GM23248 (cell line): ENCODE measurements at places on chromosomes 5 and 9.

DNA sequence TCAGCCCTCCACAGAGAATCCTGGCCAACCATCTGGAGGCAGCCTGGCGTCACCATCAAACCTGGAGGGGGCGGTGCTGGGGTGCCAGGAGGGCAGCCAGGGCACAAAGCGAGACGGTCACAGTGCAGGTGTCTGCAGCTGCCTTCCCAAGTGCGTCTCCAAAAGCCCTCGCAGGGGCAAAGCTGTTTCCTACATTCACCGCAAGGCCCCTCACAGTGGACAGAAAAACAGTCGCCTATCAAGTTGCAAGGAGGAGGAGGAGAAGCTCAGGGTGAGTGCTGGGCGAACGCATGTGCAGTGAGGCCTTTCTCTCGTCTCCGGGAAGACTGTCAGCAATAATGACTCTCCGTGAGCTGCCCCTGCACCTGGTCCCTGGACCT lies 18.0 kb upstream of the LHX3 start:
- no peak for DNase-seq

- DNase-seq: peak; percentile 70
Measured at GRCh38 chr5:77560677-77561263, 68.7 kb upstream of the WDR41 start.

DNA sequence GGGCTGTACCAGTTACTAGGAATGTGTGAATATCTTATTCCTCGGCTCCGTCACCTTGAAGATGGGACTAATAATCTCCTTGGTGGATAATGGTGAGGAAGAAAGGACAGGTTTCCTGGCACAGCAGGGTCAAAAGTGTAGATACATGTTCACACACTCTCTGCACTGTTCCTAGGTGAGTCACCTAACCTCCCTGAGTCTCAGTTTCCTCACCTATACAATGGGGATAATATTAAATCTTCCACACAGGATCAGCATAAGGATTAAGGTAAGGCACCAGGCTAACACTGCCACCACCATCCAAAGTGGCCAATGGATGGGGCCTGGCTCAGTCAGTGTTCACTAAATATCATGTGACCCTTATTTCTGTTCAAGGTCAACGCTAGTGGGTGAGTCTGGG lies 66.9 kb downstream of the PSMB7 start:
- DNase-seq: no peak

DNA sequence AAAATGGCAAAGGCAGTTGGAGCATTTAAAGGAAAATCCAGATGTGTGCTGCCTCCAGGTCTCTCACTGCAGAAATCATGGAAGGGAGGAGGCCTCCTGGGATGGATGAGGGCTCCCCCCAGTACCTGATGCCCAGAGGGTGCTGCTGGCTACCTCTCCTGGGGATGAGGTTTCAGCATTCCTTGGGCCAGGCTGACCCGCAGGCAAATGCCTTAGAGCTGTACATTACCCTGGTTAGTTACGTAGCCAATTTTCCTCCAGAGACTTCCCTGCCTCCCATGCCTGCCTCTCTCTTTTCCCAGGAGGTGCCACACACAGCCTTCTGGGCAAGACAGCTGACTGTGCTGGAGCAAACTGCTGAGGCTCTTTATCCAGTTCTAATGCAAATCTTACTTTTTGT lies 65.3 kb downstream of the RGS3 start:
- DNase-seq: no peak

GRCh38 chr9:91991721-91992341 lies 41.8 kb upstream of the ROR2 start:
- DNase-seq: peak; percentile 60

DNA sequence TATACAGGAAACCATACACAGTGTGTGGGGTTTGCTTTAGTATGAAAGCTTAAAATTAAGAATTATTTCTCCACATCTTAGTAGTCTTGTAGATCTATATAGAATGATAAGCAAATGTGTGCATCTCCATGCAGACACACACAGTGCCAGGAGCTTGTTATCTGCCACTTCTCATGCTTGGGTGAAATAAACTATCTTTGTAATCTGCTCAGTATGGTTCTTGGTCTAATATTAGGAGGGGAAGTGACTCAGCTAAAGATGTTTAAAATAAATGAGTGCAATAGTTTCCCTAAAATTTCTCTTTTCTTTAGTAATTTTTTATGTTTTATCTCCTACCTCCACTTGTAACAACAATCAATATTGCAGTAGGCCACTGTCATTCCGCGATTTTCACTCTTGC lies 689.6 kb downstream of the TAF11L14 start:
- DNase-seq: no peak

- peak; percentile 69 for DNase-seq
Measured at GRCh38 chr9:79129865-79130480, 441.8 kb upstream of the TLE4 start.

GRCh38 chr9:105637787-105638395 lies 24.4 kb upstream of the TAL2 start:
- peak; percentile 16 for DNase-seq

GRCh38 chr9:91758491-91758981 lies 191.5 kb downstream of the ROR2 start:
- DNase-seq: peak; percentile 69

- DNase-seq: no peak
Measured at GRCh38 chr9:16043756-16044578, 491.1 kb downstream of the CCDC171 start.

- DNase-seq: no peak
Measured at GRCh38 chr5:98775246-98776065, 2.0 kb downstream of the RGMB start.

GRCh38 chr9:93667006-93667405 lies 90.6 kb downstream of the PHF2 start:
- DNase-seq: no peak

- no peak for DNase-seq
Measured at GRCh38 chr9:90816690-90817089, 15.1 kb downstream of the SYK start.

- DNase-seq: no peak
Measured at GRCh38 chr5:113548396-113548795, 34.9 kb downstream of the YTHDC2 start.

DNA sequence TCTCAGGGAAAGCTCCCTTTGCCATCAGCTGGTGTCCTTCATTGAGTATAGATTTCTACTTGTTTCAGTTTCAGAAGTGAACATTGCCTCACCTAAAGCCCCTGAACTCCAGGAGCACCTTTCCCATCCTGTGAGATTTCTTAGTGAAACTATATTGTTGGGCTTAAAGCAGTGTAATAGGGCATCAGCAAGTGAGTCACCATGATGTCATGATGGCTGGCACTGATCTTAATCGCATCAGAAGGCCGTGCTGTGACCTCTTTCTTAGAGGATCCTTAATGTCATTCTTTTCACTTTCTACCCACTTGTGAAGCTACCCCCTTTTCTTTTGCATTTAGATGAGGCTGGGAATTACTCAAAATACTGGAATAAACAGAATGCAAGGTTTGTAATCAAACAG lies 401.3 kb downstream of the MTRR start:
- peak; percentile 13 for DNase-seq

DNA sequence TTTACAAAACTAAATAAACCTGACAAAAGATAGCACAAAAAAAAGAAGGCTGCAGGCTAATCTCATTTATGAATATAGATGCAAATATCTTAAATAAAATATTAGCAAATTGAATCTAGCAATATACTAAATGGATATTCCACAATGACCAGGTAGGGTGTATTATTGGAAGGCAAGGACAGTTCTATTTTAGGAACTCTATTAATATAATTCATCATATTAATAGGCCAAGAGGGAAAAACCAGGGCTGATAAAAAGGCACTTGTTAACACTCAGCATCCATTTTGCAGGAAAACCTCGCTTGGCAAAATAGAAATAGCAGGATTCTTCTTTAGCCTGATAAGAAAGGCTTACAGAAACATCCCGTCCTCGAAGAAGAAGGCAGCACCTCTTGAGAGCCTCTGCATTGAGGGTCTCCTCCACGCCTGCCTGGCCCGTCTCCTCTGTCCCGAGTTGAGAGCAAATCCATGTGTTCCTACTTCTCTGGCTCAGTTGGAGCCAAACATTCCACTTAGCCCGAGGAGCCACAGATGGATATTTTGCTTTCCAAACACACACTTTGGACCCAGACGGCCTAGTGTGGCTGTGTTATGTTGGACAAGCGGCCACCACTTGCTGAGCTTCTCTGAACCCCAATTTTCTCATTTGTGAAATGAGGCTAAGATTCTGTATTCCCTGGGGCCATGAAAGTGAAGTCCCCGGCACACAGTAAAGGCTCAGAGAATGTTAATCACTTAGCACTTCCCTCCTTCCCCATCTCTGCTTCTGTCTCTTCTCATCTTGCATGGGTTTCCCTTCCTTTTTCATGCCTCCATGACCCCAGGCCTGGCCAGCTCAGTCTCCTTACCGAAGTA lies 181.8 kb upstream of the MVB12B start:
- no peak for DNase-seq

DNA sequence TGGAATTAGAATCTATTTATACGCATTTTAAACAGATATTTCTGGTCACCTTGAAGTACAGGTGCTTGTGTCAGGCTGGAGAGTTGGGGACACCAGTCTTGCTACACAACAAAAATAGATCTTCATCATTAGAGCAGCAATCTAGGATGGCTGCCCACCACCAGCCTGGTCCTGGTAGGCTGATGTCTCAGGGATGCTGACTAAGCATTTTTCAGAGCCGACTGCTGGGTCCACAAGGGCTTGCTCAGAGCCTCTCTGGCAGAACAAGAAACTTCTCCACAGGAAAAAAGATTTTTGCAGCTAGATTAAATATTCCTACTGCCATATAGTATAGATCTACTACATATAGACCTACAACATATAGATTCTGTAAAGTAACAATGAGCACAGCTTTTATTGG lies 12.0 kb upstream of the FAM81B start:
- no peak for DNase-seq

DNA sequence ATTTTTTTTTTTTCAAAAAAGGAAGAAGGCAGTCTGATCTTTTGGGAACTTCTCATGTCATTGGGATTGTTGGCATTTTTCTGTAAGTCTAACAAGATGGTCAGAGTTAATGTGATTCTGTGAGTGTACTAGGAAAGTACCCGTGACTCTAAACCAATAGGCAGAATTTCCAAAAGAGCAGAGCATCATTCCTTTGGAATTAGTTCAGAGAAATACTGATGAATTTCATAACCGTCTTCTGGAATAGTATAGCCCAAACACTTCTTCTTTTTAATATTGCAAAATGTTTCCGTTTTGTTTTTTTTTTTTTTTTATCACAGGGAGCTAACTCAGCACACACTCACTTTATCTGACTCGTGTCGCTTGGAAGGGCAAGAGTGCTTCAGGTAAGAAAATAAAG lies 407.4 kb downstream of the DTWD2 start:
- DNase-seq: peak; percentile 59

DNA sequence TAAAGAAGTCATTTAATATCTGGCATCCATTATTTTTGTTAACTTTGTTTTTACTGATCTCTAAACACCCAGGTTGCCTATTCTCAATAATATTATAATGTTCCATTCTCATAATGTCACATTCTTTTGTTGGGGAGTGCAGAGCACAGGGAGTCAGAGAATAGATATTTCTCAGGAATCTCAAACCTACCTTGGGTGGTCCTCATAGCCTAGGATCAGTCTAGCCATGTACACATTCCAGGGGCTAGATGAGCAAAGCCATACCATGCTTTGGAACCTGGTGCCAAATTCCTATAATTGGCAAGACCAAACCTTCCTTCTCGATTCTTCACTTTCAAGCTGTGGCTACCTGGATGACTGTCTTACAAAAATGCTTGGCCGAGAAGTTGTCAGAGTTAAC lies 1124.7 kb upstream of the WWC1 start:
- no peak for DNase-seq

GRCh38 chr5:135747824-135748223 lies 86.6 kb upstream of the SLC25A48 start:
- no peak for DNase-seq

- peak; percentile 37 for DNase-seq
Measured at GRCh38 chr9:114098021-114098935, 814 bp downstream of the KIF12 start.

DNA sequence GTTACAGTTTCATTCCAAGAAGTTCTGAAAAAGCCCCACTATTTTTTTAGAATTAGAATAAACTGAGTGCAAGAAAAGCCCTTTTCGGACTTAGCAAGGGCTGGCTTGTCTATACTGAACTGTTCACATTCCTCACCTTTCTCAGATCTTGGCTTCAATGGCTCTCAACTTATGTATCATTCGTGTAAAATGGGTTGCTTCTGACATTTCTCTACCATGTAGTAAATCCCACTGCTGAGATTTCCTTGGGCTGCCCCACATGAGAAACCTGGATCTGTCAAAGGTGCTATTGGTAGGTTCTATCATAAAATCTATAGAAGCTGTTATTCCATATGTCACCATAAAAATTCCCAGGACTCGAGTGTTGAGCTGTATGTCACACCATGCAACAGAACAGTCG lies 454.3 kb downstream of the CTNND2 start:
- DNase-seq: no peak

GRCh38 chr5:67416133-67416937 lies 219.7 kb upstream of the CD180 start:
- DNase-seq: no peak

DNA sequence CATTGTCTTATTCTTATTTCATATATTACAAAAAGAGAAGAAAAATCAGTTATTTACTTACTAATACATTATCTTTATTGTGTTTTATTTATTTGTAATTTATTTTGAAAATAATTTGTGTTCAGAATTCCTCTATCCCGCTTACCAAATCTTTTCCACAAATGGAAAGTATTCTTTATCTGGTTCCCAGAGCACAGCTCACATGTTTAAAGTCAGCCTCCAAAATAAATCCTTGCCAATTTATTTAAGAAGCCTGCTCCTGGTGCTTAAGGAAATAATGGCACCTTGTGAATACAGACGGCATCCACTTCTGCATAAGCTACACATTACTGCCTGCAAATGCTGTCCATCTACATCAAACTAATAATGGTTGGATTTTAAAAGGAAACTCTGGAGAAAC lies 435.4 kb downstream of the MTRR start:
- no peak for DNase-seq

GRCh38 chr9:135925496-135926133 lies 18.3 kb upstream of the CAMSAP1 start:
- DNase-seq: peak; percentile 58

GRCh38 chr5:16392718-16393117 lies 72.9 kb downstream of the ZNF622 start:
- peak; percentile 5 for DNase-seq

DNA sequence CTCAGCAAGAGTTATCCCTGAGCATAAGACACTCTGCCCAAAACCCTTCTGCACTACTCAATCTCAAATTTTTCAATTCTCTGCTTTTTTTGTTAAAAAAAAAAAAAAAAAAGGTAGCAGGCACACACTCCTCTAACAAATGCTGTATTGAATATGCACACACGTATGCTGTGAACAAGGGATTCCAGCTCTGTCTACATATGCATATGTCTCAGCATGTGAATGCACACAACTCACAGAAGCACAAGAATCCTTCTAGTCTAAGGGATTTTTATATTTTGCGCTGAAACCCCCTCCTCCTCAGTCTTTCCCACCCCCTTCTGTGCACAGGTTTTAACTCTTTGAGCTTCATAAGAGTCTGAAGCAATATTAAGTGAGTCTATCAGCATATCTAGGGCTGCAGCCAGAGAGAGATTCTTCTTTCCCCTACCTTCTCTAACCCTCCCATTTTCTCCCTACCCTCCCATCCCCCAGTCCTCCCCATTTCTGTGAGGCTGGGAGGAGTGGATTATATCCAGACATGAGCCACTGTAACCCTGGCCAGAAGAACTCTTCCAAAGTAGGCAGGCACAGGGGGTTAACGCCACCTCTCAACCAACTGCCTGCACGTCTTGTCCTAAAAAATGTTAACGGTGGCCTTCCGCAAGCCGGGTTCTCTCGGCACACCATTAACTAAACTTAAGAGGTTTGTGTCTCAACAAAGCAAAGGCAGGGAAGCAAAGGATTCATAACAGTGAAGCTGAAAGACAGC lies 1.0 kb downstream of the GABRB2 start:
- no peak for DNase-seq

- DNase-seq: peak; percentile 82
Measured at GRCh38 chr5:34998058-34998789, 49.5 kb downstream of the AGXT2 start.
